ENCODE measurements at places on chromosomes 6 and 20.

- DNase-seq, result no peak
Measured at GRCh38 chr20:22652681-22653588, 68.6 kb upstream of the FOXA2 start.

- DNase-seq, result no peak
Measured at GRCh38 chr6:19287928-19288327, 549.2 kb upstream of the ID4 start.

- DNase-seq, result peak; percentile 54
Measured at GRCh38 chr6:15329197-15329671, 83.4 kb downstream of the JARID2 start.

- no peak for DNase-seq
Measured at GRCh38 chr6:6024220-6024619, 17.5 kb upstream of the NRN1 start.

DNA sequence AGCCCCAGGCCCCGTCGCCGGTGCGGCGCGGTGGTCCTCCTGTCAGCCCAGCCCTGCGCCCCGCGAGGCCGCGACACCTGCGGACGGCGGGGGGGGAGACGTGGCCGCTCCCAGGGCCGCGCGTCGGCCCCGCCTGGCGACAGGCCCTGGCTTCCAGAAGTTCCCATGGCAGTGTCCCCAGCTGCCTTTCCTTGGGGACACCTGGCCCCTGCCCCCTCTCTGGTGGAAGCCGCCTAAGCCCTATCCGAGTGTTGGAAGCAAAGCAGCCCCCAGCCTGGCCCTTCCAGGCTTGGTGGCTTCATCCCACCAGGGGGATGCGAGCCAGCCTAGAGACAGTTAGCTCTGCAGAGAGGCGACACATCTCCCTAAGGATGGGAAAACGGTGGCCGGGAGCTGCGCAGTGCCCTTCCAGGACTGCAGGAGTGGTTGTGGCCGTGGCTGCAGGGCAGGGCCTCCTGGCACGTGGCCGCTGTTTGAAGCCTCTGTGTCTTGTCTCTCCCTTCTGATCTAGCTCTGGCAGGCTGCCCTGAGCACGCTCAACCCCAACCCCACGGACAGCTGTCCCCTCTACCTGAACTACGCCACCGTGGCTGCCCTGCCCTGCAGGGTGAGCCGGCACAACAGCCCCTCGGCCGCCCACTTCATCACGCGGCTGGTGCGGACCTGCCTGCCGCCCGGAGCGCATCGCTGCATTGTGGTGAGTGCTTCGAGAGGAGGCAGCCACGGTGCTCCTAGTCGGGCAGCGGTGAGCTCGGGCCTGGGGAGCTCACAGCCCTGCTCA is 816 bp downstream of the NPEPL1 start:
- DNase-seq, result peak; percentile 20

DNA sequence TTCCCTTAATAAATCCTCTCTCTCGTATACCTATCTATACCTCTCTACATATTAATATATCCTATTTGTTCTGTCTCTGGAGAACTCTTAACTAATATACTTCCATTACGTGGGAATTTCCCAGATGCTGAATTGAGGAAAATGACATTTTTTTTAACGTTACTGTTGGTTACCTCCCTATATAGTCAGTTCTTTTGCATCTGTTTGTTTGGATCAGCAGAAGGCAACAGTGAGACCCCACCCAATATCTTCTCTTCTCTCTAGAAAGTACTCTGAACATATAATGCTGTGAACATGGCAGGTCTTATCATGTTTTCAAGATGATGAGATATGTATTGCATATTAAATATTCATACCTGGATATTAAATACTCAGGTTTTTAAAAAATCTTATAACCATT is 12.7 kb downstream of the RFPL4B start:
- DNase-seq, result no peak

DNA sequence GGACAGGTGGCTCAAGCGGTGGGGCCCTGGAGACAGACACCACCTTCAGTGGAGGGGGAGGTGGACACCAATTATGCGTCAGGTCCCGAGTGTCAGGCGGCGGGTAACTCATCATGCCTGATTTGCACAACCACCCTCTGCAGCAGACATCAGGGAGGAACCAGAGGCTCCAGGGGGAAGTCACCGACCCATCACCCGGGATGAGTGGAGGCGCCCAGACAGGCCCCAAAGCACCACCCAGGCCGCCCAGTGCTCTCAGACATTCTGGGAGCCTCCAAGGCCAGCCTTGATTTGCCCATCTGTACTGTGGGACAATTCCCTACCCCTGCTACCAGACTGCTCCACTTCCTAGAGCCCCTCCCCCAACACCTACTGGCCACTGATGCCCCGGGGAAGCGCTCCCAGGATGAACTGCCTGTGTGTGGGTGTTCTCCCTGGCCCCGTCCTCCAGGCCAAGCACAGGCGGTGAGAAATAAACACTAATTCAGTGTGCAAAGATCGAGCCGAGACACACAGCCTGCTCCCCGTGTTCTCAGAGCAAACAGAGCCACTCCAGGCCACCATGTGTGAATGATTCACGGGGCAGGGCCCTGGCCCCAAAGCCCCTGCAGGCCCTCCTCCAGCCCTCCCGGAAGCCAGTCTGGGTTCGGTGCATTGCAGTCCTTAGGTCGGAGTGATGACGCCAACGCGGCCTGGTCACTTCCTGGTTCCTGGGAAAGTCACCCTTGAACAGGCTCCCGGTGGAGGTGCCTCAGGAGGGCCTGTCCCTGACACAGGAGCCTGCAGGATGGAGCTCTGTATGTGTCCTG is 107.2 kb downstream of the ASXL1 start:
- no peak for DNase-seq

- no peak for DNase-seq
Measured at GRCh38 chr6:7313505-7314165, 636 bp upstream of the SSR1 start.

- peak; percentile 43 for DNase-seq
Measured at GRCh38 chr6:134007077-134007476, 45.3 kb downstream of the SLC2A12 start.

- DNase-seq, result no peak
Measured at GRCh38 chr6:42108071-42108470, 34.3 kb downstream of the C6orf132 start.

DNA sequence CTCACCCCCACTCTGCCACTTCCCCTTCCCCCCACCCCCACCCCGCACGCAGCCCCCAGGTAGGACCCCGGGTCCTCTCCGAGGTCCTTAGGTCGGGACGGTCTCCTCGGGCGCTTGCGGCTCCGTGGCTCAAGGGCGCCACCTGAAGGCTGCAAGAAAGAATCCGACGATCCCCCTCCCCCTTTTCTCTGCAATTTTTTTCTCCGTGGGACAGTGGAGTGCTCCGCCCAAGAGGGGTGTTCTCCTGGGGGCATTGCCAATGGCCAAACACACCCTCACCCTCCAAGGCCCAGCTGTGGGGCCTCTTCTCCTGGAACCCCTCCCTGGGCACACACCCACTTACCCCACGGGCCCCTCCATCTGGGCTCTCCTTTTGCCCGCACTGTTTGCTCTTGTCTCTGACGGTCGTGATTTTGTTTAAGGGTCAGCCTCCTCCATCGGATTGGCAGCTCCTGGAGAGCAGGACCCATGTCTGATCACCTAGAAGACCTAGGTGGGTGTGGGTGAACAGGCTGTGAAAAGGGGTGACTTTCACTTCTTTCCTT is 1.1 kb upstream of the TMEM74B start:
- DNase-seq, result peak; percentile 71

DNA sequence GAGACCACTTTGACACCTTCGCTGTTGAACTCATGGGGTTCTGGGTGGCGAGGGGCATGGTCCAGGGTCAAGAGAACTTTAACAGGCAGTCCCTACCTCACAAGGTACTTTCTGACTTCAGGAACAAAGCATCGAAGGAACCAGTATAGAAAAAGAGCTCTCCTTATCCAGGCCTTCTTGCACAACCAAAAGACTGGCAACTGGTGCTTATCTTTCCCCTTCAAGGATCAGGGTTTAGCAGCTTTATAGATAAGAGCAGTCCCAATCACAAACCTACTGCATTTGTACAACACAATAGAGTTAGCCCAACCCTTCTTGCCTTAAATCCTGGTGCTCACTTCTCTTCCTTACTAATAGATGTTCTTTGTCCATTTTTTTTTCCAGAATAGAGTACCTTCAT is 116.3 kb downstream of the SNX5 start:
- DNase-seq, result no peak

- DNase-seq, result no peak
Measured at GRCh38 chr6:168247443-168248147, 72.0 kb downstream of the DACT2 start.

DNA sequence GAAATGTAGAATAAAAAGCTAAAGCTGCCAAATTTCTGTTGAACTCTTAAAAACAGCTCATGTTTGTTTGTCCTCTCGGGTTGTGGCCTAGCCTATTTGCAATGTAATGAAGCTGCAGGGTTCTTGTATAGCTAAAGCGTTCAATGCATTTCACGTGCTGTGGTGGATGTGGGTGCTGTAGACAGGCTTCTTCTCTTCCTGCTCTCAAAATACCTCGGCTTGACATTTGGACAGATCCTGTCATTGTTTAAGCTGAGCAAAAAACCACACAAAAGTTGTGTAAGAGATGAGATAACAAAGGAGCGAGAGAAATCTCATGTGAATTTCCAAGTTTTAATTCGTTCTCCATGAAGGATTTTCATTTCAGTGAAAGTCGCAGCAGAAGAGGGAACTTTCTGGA is 196.3 kb upstream of the UST start:
- DNase-seq, result no peak

DNA sequence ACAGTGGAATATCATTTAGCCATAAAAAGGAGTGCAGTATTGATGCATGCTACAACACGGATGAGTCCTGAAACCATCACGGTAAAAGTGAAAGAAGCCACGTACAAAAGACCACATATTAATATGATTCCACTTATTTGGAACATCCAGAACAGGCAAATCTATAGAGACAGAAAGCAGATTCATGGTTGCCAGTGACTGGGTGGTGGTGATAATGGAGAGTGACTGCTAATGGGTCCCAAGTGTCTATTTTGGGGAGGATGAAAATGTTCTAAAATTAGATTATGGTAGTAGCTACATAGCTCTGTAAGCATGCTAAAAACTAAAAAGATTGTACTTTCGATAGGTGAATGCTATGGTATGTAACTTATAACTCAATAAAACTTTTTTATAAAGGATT is 18.4 kb upstream of the CCND3 start:
- no peak for DNase-seq

DNA sequence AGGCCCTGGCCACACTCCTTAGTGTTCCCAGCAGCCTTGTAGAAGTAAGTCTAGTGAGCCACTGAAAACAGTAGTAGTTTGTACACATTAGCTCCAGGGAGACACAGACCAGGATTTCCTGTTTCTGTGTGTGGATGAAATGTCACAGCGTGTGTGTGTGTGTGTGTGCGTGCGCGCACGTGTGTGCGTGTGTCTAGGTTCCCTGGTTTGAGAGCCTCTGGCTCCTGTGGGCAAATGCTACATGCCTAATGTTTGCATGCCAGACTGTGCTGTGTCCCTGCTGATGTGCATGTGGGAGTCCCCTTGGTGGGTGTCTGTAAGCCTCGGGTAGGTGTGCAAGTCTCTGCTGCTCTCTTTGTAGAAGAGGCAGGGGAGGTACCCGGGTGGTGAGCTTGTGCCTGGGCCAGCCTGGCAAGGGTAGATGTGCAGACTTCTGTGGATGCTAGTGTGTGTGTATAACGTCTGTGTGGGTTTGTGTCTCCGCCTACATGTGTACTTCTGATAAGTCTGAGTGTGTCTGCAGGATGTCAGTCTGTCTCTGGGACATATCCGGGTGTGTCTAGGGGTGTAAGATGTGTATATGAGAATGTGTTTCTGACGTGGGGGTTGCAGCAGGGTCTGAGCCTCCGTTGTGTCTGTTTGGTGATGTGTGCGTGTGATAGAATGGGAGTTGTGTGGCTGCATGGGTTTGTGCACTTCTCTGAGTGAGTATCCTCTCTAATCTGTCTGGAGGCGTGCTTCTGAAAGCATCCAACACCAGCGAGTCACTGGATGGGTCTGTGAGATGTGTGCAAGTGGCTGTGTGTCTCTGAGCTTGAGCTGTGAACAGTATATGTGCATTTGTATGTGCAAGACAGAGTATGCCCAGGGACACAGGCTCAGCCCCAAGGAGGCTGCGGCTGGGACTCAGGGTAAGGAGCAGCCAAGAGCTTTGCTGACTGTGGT is 19.0 kb upstream of the TLDC2 start:
- DNase-seq, result no peak

GRCh38 chr6:111761212-111761611 is 112.0 kb downstream of the FYN start:
- no peak for DNase-seq

- no peak for DNase-seq
Measured at GRCh38 chr6:48747471-48747870, 636.5 kb upstream of the PTCHD4 start.

DNA sequence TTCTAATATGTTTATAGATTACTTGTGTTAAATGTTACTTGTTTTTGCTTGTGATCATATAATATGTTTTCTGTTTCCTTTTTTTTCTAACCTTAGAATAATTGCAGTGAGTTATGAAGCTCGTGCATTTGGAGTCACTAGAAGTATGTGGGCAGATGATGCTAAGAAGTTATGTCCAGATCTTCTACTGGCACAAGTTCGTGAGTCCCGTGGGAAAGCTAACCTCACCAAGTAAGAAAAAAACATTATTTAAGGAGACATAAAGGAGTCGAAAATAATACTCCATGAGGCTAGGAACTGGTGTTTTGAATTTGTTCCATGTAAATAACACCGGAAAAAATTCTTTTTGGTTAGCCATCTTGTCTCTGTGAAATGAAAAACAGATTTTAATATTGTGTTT is 6.9 kb downstream of the POLH start:
- no peak for DNase-seq

GRCh38 chr20:12306107-12306506 is 388.4 kb downstream of the BTBD3 start:
- no peak for DNase-seq

DNA sequence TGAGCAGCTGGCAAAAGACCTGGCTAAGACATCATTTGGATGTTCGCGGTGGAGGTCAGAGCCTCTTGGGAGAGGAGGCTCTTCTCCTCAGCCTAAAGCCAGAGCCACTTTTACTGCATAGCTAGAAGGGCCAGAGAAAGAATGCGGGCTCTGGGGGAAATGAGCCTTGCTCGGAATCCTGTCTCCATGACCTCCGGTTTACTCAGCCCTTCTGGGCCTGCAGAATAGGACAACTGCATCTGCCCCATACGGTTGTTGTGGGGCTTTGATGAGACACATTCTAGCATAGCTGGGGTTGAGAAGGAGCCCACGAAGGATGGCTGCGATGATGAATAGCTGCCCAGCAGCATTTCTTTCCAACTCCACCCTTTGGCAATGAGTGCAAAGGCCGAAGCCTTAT is 115.0 kb upstream of the SLC22A23 start:
- no peak for DNase-seq

Data from NCI-H2171 (cell line).